ENCODE measurements at places on chromosomes 6 and 20.

- no peak for DNase-seq
These were observed 80.1 kb downstream of the CD164 start for GRCh38 chr6:109302176-109302575.

DNA sequence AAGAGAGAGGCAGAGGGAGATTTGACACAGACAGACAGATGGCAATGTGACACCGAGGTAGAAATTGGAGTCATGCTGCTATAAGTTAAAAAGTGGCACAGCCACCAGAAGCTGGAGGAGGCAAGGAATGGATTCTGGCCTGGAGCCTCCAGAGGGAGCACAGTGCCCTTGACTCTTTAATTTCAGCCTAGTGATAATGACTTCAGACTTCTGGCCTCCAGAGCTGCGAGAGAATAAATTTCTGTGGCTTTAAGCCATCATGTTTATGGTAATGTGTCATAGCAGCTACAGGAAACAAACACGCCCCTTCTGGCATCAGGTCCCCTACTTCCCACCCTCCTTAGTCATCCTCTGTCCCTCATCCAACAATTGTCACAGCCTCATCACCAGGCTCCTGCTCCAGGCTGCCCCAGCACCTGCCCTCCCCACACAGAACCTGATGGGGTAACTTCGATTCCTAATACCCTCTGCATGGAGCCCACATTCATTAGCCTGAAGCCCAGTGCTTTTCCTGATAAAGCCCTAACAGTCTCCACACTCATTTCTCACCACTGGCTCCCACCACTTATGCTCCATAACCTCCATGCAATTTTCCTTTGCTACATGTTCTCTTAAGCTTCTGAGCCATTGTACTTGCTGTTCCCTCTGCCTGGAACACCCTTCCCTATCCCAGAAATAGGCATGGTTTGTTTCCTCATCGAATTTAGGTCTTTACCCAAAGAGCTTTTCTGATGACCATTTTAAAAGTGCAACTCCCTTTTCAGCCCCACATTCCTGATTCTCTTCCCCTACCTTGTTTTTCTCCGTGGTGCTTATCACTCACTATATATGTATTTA, 69.7 kb upstream of the TOX2 start:
- DNase-seq = no peak

GRCh38 chr6:52139985-52140680, 46.0 kb upstream of the IL17A start:
- no peak for DNase-seq

- DNase-seq = no peak
These were observed 223.1 kb upstream of the AGPAT4 start for GRCh38 chr6:161496941-161497340.
